T1000 (cell line): ENCODE measurements at places on chromosomes 7 and 10.

- peak; percentile 76 for DNase-seq
These were observed 104.1 kb downstream of the EVX1 start for GRCh38 chr7:27346531-27347275.

DNA sequence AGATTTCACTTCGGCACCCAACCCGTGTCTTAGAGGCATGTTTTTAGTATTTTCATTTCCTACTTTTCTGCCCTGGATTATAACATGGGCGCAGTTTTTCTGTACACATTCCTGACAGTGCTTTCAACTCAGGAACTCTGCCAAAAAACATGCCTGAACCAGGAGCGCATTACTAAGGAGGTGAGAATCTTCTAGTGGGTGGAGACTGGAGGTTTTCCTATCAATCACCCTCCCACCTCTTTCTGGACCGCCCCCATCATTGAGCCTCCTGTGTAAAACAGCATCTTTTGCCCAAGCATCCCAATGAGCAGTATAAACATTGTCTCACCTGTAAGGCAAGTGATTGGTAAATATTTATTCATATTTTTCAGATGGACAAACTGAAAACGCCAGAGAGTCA, 53.2 kb downstream of the STK17A start:
- no peak for DNase-seq

GRCh38 chr7:41977151-41977651, 259.8 kb downstream of the GLI3 start:
- no peak for DNase-seq

DNA sequence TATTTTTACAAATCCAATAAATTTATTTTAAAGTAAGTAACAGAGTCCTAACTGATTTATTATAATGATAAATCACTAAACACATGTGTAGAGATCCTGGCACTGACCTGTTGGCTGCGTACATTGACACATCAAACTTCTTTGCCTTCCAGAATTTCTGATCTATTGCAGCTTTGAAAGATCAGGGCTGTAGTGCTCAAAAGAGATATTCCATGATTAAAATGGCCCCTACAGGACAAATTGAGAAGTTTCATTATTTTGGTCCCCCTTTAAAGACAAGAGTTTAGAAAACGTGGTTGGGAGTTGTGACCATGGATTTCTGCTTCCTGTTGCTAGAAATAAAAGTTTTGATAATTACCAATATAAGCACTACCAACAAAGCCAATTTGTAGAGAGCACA, 87.7 kb upstream of the PDK4 start:
- DNase-seq = no peak

DNA sequence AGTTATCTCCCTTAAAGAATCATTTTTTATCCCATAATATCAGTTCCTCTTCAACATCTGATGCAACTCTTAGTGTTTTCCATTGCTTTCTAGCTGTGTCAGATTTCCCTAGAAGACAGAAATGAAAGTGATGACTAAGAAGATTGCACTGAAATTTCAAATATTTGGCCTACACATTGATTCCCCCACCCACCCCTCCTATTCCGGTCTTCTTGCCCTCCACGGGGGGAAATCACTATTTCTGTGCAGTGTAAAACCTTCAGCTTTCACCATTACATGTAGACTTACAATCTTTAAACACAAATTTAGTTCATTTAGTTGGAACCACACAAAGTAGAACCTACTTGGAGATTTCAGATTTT, 63.7 kb upstream of the IL6 start:
- no peak for DNase-seq

DNA sequence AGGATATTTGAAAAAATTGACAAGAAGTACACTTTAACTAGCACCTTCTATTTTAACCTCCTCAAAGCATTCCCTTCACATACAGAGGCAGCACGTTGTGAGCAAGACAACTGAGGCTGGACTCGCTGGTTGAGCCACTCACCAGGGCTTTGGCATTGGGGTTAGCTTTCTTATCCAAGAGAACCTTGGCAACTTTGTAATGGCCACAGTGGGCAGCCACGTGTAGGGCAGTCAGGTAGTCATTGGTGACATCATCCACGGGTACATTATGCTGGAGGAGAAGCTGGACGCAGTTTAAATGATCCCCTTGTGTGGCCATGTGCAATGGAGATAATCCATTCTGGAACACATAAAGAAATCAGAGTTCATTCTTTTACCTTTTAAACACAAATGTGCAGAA, 181.8 kb downstream of the ANK3 start:
- DNase-seq = no peak

- no peak for DNase-seq
These were observed 536.1 kb upstream of the AUTS2 start for GRCh38 chr7:69062020-69062765.

DNA sequence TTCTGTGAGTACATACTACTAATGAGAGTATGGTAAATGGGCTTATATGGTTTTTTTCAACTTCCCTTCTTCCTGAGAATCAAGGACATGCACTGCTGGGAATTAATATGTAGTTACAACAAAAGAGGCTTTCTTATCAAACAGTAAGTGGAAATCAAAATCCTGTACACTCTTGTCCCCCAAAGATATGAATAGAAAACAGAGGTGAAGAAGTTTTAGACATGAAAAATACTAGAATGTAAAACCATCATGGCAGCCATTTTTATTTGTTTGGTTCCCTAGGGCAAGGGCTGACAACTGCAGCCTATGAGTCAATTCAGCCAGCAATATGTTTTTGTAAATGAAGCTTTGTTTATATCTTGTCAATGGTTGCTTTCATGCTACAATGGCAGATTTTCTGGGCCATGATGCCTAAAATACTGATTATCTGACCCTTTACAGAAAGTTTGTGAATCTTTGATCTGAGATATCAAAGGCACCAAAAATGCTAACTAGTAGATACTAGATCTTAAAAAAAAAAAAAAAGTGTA, 422.4 kb downstream of the PARD3 start:
- DNase-seq = no peak

DNA sequence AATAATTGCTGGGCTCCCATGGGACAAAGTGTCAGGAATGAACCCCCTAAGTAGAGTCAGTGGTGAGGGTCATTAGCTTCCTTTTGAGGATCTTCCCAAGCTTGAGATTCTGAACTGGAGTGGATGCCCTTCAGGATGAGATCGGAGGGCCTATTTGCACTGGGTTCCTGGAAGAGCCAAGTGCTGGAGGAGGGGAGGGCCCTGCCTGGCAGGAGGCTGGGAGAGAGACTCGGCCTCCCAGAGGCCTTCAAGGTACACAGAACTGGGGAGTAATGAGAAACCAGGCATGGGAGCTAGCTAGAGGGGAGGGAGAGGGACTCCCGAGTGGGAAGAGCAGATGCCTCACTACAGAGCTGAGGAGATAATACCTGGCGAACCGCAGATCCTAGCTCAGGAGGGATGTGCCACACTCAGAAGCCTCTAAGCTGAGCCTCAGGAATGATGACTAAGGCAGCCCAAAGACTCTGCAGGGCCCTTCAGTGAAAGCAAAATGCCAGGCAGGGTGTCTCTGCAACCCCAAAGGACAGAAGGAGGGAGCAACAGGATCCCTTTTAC, 9.4 kb downstream of the PDAP1 start:
- no peak for DNase-seq

GRCh38 chr7:51310131-51310583, 6.5 kb downstream of the COBL start:
- DNase-seq = no peak

- DNase-seq = no peak
These were observed 108.0 kb downstream of the TWIST1 start for GRCh38 chr7:19009241-19009935.

DNA sequence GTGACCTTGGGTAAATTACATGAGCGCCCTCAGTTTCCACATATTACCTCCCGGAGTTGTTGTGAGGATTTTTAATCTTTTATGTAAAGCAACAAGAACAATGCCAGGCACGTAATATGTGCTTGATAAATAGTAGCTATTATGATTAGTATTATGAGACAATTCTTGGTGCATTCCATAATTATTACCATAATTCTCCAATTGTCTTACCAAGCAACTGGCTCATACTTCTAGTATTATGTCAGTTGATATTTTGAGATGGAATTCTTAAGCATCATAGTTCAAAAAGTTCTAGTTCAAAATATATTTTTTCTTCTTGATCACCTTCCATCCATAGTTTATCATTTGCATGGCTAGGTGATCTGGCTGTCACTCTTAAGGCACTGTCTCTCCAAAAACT, 259.0 kb downstream of the BBS9 start:
- DNase-seq = no peak

DNA sequence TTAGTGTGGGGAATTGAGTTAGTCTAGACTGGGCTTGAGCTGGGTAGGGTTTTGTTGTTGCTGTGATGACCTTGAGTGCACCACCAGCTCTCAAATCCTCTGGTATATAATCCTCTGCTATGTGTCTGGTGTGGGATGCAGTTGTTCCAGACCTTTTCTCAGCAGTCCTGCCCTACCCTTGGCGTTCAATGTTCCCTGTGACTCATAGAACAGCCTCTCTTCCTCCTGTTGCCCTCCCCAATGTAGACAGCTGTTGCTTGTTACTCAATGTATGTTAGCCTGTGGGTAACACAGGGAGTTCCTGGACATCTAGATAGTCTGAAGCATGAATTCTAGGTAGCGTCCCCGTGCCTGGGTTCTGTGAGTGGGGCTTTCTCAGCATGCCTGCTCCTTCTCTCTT, 19.8 kb downstream of the ACBD7 start:
- DNase-seq = no peak

GRCh38 chr7:110885474-110885873, 205.5 kb upstream of the LRRN3 start:
- no peak for DNase-seq
